Dermis blood vessel endothelial cell (primary cell): ENCODE measurements at places on chromosomes 7 and 10. TPM values are rescaled to one million over a fixed set of nuclear protein-coding genes. Genes with fewer than 3 reads are reported as not detected.

DNA sequence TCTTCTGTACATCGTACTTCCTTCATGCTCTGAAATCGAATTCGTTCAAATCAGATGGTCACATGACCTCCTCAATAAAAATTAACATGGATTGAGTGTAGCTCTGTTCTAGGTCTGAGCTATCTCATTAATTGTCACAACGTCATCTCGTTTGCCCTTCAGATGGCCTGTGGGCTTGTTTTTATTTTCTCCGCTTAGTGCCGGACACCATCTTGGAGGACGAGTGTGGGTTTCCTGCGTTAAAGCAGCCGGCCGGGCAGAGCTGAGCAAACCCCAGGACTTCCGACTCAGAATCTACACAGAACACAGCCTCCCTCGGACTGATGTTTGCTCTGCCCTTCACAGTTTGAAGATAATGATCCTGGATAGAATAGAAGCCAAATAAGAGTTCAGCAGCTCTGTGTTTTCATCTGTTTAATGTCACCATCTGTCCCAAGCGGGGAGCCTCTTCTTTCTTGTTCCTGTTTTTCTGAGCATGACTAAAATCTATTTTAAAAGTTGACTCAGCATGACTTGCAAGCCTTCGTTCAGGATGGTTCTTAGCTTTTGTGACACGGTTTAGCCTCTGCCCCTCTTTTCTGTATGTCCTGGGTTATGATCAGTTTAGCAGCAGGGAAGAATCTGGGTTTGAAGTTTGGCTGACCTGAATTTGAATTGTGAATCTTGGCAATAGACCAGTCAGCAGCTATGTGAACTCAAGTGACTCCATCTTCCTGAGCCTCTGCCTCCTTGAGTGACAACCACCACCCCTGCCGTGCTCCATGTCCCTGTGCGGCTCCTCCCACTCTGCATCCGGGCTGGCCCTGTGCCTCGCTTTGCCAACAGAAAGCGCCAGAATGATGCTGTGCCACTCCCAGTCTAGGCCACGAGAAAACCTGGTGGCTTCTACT, 30.6 kb upstream of the GALNTL5 start:
- peak; percentile 5 for DNase-seq

DNA sequence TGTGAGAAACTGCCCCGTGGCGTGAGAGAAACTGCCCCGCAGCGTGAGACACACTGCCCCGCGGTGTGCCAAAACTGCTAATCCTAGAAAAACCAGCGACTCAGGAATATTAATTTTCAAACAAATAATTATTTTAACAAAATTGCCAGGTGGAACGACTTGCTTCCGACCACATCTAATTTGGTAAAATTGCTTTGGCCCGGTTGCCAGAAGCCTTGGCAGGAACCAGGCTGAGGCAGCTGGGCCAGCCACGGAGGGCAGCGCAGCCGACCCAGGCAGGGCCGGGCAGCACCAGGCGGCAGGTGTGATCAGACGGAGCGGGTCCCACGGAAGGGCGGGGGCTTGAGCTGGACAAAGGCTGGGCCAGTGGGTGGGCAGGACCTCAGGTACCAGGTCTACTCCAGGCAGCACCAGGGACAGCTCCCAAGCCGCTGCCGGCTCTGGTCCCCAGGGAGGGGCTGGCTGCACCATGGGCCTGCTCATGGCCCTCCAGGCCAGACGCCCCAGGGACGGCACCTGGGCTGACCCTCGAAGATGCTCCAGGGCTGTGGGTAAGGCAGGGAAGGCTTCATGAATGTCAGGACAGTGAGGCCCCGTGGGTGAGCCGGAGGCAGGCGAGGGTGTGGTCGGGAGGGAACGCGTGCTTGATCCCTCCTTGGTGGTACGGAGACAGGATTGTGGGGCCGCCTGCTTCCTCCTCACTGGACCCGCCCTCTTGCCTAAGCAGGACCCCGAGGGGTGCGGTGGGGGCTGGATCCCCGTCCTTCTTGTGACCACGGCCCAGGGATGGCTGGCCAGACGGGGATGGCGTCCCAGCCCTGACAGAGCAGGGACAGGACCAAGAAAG, 7.7 kb upstream of the ADGRA1 start:
- DNase-seq: no peak

DNA sequence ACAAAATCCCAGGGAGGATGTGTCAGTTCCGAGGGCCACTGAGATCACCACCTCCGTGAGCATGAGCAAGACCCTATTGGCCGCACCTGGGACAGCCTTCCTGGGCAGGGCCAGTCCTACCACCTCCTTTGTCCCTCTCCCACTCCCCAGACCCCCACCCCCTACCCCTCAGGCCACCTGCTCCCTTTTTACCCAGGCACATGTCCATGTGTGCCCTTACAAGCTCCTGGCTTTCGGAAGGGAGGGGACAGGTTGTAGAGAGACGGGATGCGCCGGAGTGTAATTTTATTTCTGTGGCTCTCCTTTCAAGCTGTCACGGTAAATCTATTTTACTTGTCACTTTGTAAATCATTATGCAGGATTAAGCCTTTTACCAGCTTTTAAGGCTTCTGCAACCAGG, 20.9 kb downstream of the ZMIZ1 start:
- DNase-seq: no peak

- peak; percentile 77 for DNase-seq
Observed at GRCh38 chr10:3811291-3811870, 26.4 kb upstream of the KLF6 start.

DNA sequence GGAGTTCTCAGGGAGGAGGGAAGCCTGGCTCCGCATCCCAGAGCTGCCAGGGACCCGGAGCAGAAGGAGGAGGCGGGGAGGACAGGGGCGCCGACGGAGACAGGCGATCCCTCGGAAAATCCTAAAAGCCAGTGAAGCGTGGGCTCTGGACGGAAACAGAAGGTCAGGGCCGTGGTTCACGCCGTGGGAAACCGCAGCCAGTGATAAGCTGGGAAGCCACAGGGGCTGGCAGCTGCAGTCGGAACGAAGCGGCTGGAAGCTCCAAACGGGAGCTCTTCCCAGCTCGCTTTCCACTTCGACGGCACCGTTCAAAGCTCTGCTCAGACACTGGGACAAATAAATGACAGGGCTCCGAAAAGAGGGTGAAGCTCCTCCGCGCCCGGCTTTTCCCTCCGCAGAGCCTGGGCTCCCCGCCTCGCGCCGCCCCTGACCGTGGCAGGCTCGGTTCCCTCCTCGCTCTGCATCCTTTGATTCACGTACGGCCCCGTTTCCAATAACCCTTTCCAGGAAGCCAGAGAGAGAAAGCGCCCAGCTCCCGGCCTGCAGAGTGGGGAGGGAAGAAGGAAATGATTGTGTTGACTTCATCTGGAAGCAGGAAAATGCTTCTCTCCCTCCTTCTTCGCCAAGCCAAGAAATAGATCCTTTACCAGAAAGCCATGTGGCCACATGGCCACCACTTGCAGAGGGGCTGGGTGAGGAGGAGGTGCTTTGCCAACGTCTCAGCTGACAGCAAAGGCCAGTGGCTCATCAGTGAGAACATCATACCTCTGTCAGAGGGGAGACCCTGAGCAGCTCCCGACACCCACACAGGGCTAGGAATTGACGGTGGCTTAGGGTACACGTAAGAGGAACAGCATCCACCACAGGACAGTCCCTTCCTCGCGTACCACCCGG, 57.4 kb downstream of the ADRB1 start:
- peak; percentile 52 for DNase-seq

GRCh38 chr10:28677888-28678686, 766 bp downstream of the BAMBI start:
- peak; percentile 39 for DNase-seq

DNA sequence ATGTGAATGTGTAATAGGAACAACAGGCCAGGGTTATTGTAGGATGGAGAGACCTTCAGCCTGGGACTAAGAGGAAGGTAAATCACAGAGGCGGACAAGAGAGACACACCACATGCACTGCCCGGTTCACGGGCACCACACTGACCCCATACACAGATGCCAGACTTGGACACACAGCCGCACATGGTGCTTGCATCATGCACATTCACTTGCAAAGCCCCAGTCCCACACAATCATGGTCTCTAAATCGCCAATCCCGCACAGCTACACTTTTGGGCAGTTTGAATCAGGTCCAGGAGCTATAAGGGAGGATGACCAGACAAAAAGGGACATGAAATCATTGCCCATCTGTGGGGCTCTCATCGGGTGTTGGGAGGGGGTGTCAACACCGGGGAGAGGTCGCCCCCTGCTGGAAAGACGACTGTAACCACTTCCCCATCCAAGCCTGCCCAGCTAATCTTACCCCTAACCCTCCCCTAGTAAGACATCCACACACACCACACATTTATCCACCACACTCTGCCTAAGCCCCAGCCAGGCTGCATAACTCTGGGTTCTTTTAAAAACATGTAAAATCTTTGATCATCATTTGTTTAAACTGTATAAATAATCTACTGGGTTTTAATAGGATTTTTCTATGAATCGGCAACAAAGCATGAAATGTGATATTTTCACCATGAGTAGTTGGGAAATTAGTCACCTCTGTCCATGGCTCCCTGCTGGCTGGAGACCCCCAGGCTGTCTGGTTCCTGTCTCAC, 40.5 kb upstream of the SLF2 start:
- peak; percentile 69 for DNase-seq

GRCh38 chr10:128067691-128068397, 58.4 kb downstream of the MKI67 start:
- no peak for DNase-seq

- DNase-seq: no peak
Observed at GRCh38 chr7:114952296-114952695, 30.4 kb downstream of the MDFIC start.

GRCh38 chr7:105764506-105764905, 111.9 kb downstream of the ATXN7L1 start:
- DNase-seq: no peak

- DNase-seq: no peak
Observed at GRCh38 chr10:1928606-1929005, 191.3 kb upstream of the ADARB2 start.

DNA sequence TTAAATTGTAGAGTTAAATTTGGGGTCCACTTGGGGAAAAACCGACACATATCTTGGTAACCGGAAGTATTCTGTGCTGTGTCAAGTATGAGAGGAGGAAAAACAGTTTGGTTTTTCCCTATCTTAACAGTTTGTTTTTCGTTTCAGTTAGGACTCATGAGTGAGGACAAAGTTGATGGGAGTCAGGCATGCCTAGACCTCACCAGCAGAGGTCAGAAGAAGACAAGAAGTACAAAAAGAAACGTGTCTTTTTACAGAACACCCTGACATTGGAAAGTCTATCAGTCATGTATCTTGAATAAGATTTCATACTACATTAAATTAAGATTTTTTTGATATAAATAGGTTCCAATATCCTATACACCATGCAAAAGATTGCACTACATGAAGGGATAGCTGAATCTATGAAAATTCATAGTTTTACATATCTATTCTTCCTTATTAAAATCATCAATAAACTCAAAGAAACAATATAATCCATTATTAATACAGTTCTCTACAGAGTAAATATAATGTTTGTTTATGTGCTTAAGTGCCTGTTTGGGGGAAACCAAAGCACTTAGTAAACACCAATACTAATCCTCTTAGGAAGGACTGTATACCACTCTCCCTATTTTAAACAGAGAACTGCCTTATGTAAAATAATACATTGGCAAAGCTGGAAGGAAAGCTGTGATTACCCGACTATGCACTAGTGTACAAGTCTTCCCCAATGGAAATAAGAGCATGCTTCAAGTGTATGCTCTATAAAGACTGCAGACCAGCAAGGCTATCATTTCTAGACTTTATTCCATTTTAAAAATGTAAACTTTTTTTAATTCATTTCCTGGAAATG, 95.6 kb downstream of the USP6NL start:
- DNase-seq: peak; percentile 81

GRCh38 chr10:72322030-72322279, 32.8 kb downstream of the DNAJB12 start:
- DNase-seq: no peak

GRCh38 chr7:491292-491957, 28.2 kb downstream of the PDGFA start:
- no peak for DNase-seq

GRCh38 chr7:132076301-132077035, 499.8 kb downstream of the PLXNA4 start:
- DNase-seq: no peak

- no peak for DNase-seq
Observed at GRCh38 chr7:122465296-122465695, 160.7 kb upstream of the FEZF1 start.

- no peak for DNase-seq
Observed at GRCh38 chr10:124062390-124062789, 31.0 kb downstream of the CHST15 start.

GRCh38 chr10:15842556-15843169, 17.6 kb downstream of the MINDY3 start:
- DNase-seq: peak; percentile 18

DNA sequence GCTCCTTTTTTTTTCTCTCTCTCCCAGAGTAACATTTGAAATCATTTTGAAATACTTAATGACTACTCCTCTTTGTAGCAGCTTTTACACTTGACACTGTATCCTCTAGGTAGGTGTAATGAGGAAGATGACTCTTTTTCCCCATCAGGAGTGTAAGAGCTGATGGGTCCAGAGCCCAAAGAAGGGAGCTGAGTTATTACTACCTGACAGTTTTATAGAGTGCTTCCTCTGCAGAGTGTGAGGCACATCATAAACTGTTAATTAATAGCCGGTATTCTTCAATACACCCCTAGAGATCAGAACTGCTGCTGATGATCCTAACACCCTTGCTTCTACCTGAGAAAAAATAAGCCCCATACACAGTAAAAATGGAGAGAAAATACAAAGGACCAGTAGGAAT, 279.8 kb upstream of the SEMA3A start:
- no peak for DNase-seq

- DNase-seq: peak; percentile 73
Observed at GRCh38 chr7:115297656-115298055, 375.8 kb downstream of the MDFIC start.

GRCh38 chr10:48246501-48246900, 28.0 kb downstream of the FRMPD2 start:
- DNase-seq: no peak

DNA sequence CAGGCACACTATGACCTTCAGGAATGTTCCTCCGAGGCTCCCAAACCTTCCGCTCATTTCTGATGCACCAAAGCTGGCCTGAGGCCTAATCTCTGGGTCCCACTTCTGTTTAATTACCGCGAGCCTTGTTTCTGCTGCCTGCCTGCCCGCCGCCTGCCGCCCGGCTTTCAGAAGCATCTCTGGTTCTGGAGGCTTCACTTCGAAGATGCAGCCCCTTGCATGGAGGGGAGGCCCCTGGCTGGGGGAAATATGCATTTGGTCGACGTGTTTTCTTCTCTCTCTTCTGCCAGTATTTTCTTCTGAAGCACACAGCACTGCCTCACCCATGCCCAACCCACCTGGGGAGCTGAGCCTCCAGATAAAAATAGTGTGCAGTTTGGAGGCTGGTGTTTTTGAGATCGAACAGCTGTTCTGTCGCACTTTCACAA, 166.9 kb downstream of the PAXIP1 start:
- no peak for DNase-seq

GRCh38 chr7:104048055-104048454, 58.6 kb upstream of the RELN start:
- no peak for DNase-seq

RAB19 gene
- total RNA-seq: not detected in 2 replicates

PTF1A gene
- not detected in 2 replicates for total RNA-seq

HOGA1 gene
- total RNA-seq: 0.85 and 0.88 TPM in 2 replicates

COL17A1 gene
- total RNA-seq: 0.34 and 0.84 TPM in 2 replicates

ZNF783 gene
- total RNA-seq: 6.7 and 7.5 TPM in 2 replicates

ZNF488 gene
- total RNA-seq: under 0.01 and 0.28 TPM in 2 replicates

TYW1B gene
- total RNA-seq: 2.8 and 6.0 TPM in 2 replicates

CREB5 gene
- 1.5 and 4.1 TPM in 2 replicates for total RNA-seq

GDF10 gene
- total RNA-seq: not detected in 2 replicates

LEP gene
- not detected in 2 replicates for total RNA-seq
